ENCODE measurements at places on chromosomes 12 and 14.

DNA sequence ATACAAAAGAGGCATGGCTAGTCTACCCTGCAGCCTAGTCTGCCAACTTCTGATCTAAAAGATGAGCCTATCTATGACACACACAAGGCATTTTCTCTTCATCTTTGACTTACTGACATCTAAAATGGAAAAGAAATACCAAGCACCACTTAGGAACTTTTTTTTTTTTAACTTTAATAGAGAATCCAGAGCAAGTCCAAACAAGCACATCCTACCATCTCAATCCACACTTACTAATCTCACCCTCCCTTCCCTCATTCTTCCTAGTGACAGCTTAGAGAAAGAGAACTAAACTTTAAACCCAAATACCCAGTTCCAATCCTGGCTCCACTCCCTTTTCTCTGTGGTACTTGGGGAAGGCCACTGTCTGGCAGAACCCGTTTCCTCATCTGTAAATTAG lies 31.8 kb downstream of the BDKRB1 start:
- DNase-seq = no peak

DNA sequence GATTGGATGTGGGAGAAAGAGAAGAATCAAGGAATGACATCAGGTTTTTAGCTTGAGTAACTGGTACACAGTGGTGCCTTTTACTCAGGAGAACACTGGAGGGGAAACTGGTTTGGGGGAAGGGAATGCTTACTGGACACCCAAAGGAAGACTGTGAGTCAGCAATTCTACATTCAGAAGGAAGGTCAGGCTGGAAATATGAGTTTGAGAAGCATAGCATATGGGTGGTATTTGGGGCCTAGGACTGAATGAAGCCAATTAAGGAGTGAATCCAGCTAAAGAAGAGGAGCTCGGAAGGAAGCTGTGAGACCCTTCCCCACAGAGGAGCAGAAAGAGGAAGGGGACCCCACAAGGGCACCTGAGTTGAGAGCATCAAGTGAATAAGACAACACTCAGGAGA lies 35.4 kb downstream of the DMAC2L start:
- DNase-seq = no peak

- DNase-seq = no peak
Observed at GRCh38 chr12:110883251-110883650, 36.5 kb downstream of the CCDC63 start.

GRCh38 chr12:111056618-111057521 lies 136.5 kb upstream of the MYL2 start:
- no peak for DNase-seq

DNA sequence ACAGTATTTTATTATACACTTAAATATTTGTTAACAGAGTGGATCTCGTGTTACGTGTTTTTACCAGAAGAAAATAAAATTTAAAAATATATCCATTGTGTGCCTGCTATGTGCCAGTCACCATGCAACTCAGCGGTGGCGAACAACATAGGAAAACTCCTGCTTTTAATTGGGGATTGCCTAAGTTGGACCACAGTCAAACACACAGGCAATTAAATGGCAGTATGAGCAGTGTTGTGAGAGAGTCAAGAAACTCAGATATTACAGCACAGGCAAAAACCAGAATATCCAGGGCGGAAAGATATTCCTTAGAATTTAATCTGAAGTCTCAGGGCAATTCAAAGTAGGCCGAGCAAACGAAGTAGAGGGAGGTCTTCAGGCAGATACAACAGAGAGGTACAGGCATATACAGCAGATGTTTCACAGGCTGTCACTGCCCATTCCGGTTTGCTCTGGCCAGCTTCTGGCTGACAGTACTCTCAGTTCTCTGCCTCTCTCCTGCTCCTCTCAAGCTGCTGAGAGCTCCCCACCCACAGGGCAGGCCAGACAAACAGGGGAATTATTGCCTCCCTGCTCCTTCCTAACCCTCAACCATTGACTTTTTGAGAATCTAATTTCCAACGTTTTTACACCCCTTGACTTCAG lies 540.2 kb upstream of the TMEM132C start:
- DNase-seq = no peak

DNA sequence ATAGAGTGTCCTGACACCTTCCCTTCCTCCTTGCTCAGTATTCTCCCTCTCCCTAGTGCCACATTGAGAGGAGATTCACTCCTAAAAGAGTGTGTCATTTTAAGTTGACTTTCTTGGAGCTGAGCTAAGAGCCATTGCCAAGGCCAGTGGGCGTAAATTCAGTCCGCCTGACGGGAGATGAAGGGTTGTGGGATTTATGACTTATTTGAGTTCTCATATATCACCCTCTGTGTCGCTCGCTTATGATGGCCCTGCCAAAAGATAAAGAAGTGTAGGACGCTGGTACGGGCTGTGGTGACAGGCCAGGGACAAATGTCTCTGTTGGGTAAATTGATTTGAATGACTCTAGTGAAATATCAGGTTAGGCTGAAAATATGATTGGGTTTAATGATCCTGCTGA lies 867.4 kb downstream of the NRXN3 start:
- no peak for DNase-seq

DNA sequence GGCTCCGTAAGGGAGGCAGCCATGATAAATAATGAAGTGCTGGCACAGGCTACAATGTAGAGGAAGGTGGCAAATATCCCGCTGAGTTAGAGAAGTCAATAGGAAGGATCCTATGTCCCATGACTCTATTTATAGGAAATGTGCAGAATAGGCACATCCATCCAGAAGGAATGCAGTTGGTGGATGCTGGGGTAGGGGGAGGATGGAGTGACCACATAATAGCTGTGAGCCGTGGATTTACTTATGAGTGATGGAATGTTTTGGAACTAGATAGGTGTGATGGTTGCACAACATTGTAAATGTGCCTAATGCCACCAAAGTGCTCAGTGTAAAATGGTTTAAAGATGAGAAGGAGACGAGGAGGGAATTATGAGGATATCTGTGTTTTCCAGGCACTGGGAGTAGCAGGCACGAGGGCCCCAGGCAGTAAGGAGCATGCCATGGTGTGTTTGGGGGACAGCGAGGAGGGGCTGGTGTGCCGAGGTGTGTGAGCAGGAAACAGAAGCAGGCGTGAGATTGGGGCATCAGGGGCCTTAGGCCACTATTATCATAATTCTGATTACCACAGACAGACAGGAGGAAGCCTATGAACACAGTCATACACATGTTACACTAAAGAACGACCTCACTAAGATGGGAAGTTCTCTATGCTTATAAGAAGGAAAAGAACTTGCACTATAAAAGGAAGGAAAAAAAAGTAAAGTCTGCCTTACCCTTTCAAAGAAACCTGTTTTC lies 837.3 kb upstream of the TMEM132C start:
- DNase-seq = no peak

DNA sequence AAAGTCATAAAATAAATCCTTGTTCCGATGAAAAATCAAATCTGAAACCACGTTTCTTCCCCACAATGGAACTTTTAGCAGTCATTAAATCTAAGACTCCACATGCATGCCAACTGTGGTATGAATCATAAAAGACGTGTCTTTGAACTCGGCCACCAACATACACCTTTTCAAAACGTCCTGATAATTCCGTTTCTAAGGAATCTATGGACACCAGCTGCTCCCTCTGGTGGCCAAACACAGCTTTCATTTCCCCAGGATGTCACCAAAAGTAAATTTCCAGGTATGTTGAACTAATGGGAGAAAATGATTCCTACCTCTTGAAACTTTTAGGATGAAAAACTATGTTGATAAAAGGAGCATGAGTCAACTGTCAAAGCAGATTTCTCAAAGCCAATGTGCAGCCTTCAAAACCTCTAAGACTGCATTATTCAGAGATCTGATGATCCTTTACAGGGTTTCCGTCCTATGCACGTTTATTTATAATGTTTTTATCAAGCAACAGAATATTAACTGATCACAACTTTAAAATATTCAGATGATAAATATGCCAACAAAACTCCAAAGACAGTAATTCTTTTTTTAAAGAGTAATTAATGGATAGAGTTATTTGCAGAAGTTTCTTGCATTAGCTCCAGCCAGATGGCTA lies 96.2 kb downstream of the CIT start:
- no peak for DNase-seq

GRCh38 chr14:69079188-69079742 lies 73.7 kb downstream of the DCAF5 start:
- DNase-seq = no peak

DNA sequence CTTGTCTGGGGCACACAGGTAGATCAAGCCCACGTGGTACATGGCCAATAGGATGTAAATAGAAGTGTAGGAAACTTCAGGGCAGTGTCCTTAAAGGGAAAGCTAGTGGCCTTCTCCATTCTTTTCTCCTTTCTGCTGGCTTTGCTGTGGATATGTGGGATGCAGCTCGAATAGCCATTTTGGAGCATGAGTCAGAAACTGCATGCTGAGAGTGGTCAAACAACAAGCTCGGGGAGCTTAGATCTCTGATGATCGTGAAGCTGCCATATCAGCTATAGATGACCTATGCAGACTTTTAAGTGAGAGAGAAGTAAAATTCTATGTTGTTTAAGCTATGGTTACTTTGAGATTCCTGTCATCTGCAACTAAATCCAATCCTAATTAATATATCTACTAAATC lies 241.3 kb upstream of the DAAM1 start:
- no peak for DNase-seq

- no peak for DNase-seq
Observed at GRCh38 chr12:67827820-67828383, 161.3 kb upstream of the IFNG-AS1 start.

DNA sequence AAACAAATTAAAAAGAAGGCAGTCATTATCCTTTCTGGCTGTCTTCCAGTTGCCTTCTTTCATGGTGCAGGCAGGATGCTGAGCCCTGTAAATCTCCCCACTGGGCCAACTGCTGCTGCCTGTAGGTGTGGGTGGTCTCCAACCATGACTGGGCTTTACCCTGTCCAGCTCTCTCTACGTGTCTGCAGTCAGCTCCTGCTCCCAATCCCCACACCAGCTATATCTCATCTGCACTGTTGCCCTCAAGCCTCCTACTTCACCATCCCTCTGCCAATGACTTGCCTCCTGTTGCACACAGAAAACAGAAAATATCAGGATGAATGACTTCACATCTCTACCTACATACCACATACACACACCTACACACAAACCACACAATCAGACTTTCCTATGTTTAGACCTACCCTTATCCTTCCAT lies 39.7 kb upstream of the PSMA6 start:
- DNase-seq = no peak

DNA sequence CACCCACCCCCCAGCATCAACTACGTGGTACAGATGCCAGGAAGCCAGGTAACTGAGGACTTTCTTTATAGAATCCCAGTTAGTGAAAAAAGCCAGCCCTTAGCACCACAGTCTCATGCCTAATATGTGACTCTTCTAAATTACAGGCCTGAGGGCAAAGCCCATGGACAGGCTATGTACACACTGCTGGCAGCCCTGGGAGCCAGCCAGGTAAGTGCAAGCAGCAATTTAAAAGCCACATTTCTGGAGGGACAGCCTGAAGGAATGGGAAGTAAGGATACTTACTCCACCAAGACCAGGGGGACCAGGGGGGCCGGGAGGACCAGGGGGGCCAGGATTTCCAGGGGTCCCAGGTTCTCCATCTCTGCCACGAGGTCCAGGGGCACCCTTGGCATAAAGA lies 7.0 kb downstream of the COL2A1 start:
- DNase-seq = no peak

- DNase-seq = no peak
Observed at GRCh38 chr12:4143896-4144295, 129.7 kb upstream of the CCND2 start.

- DNase-seq = peak; percentile 34
Observed at GRCh38 chr12:118526255-118527095, 150.1 kb downstream of the SUDS3 start.

DNA sequence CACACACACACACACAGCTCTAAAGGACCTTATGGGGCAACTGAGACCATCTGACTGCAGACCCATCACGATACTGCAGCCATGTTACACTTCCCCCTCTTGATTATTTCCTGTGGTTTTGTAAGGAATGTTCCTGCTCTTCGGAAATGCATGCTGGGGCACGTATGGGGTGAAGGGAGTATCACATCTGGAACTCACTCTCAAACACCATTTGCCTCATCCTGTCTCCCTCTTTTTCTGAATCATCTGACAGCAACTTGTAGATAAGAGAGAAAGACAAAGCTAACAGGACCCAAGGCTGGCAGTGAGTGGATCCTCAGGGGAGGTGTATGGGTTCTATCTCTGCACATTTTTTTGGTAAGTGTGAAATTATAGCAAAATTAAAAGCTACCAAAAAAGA lies 50.3 kb downstream of the RIMBP2 start:
- no peak for DNase-seq

- DNase-seq = no peak
Observed at GRCh38 chr12:99152337-99152736, 495.2 kb upstream of the GARIN6 start.

DNA sequence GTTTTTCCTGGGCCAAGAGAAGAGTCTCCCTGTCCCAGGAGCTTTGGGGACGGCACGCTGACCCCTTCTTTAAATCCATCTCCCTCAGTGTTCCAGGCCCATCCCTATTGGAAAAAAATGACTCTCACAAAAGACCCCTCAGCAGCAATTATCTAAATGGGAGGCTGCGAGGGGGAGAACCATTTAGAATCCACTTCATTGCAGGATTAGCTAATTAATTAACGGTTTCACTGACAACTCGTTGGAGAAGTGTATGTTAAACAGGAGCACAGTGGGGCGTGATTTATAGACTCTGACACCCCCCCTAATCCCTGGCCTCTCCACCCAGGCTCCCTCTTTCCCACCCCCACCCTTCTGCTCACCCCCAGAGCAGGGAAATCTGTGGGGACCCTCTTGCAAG lies 162.8 kb upstream of the LHX5 start:
- no peak for DNase-seq

GRCh38 chr14:24315807-24316596 lies 4.7 kb downstream of the LTB4R start:
- DNase-seq = no peak

- DNase-seq = no peak
Observed at GRCh38 chr14:36768638-36769337, 107.1 kb downstream of the PAX9 start.

GRCh38 chr14:40618225-40618898 lies 988.3 kb upstream of the LRFN5 start:
- no peak for DNase-seq

DNA sequence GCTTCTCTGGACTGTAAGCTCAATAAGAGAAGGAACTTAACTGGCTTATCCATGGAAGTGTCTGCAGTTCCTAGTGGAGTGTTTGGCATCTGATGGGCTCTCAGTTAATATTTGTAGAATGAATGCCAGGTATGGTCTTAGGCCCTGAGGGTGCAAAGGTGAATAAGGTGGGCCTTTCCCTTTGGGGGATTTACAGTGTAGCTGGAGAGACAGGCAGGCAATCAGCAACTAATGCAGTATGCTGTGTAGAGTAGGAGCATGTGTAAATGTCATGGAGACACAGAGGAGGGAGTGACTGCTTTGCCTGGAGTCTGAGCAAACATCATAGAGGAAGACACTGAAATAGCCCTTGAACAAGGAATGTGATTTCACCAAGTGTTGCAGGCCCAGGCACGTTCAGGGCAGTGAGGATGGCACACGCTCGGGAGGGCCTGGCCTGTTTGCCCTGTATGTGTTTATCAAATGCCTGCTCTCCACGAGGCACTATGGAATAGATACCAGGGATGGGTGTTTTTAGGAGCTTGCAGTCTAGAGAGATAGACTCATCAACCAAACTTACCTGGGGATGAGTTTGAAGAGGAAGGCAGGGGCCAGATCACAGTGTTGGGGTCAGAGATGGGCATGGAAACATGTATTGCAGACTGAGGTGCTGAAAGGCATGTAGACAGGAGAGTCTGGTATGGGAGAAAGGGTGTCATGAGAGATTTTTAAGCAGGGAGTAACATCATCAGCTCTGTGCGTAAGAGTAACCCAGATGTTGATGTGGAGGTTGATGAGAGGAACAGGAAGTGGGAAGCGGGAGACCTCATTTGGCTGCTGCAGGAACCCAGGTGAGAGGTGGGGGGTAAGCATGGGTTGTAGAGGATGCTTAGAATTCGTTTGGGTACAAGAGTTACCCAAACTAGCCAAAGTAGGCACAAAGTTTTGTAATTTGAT lies 54.1 kb downstream of the PLXNC1 start:
- DNase-seq = peak; percentile 74
